ENCODE measurements at places on chromosomes 3 and 15.

DNA sequence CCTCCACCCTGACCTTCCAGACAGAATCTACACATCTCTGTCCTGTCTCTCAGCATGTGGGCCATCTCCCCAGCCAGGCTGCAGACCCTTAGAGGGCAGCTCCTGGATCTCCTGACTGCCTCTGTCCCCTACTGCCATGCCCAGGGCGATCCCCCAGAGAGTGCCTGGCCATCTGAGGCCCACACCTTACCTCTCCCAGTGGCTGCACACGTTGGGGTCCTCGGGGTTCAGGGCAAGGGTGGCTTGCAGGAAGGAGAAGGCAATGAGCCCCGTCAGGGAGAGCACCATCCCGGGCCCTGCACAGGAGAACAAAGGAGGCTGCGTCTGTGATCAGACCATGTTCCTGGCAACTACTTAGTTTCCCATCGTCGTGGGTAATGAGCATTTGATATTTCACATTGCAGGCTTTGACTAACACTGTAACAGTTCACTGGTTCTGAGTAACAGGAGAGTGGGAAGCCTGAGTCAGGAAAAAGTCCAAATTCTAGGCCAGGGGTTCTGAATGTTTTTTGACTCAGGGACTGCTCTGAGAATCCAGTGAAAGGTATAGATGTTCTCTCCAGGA, 125.4 kb downstream of the MEGF11 start:
- no peak for DNase-seq

GRCh38 chr3:115156046-115156654, 9.1 kb upstream of the ZBTB20 start:
- DNase-seq: no peak

GRCh38 chr15:43920815-43921214, 94.0 kb downstream of the WDR76 start:
- DNase-seq: no peak

DNA sequence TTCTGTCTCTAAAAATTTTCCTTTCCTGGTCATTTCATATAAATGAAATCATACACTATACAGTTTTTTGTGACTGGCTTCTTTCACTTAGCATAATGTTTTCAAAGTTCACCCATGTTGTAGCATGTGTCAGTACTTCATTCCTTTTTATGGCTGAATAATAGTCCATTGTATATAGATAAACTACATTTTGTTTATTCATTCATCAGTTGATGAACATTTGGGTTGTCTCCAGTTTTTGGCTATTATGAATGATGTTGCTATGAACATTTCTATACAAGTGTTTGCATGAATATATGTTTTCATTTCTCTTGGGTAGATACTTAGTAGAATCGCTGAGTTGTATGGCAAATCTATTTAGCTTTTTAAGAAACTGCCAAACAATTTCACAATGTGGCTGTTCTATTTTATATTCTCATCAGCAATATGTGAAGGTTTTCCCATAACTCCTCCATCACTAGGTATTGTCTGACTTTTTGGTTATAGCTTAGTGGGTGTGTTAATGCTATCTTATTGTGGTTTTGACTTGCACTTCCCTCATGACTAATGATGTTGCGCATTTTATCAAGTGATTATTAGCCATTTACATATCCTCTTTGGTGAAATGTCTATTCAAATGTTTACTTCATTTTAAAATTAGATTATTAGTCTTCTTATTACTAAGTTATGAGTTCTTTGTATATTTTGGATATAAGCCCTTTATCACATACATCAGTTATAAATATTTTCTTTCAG, 21.7 kb upstream of the AP4E1 start:
- no peak for DNase-seq
